K562 (cell line): ENCODE measurements at places on chromosomes 1 and 21.
A peak's percentile ranks its signal among the peaks of the same experiment; 100 is the strongest.

DNA sequence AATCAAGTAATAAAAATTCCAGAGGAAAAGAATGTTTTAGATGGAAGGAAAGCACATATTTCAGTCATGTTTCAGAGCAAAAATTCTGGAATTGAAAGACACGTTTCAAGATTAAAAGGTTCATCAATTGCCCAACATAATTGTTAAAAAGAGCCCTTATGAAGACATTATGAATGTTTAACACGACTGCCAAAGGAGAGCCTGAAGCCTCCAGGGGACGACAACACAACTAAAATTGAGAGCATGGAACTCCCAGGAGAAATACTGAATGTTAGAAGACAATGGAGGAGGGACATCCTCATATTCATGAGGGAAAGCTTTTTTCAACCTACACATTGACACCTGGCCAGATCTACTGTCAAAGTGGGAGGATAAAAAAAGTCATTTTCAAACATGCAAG, 16.0 kb downstream of the OR2T11 start:
- DNase-seq, result peak; percentile 39

- no peak for DNase-seq
Measured at GRCh38 chr21:26491663-26492062, 81.4 kb downstream of the CYYR1 start.

DNA sequence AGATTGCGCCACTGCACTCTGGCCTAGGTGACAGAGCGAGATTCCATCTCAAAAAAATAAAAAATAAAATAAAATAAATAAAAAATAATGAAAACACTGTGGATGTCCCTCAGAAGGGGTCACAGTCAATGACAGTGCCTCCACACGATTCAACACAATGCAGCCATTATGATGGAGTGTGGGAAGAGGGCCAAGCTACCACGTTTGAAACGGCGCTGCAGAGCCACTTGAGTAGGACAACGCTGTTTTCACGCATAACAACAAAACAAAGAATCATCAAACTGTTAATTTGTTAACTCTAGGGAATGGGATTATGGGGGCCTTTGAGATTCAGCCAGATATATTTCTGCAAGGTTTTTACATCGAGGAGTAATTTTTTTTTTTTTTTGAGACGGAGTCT, 36.5 kb downstream of the NKAIN1 start:
- DNase-seq, result no peak

DNA sequence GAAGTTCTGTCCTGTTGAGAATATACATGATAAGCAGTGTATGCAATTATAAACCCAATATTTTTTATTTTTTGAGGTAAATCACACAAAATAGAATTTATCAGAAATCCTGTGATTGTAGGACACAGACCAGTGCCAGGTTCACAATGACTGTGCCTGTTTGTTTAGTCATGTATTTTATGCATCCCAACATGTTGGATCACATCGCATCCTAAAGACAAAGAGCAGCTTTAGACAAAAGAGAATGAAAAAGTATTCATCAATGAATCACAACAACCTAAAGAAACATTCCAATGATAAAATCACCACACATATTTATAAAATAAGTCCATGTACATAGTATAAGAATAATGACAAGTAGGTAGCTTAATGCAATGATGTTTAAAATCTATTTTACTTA, 53.2 kb upstream of the LRRC8D start:
- no peak for DNase-seq

DNA sequence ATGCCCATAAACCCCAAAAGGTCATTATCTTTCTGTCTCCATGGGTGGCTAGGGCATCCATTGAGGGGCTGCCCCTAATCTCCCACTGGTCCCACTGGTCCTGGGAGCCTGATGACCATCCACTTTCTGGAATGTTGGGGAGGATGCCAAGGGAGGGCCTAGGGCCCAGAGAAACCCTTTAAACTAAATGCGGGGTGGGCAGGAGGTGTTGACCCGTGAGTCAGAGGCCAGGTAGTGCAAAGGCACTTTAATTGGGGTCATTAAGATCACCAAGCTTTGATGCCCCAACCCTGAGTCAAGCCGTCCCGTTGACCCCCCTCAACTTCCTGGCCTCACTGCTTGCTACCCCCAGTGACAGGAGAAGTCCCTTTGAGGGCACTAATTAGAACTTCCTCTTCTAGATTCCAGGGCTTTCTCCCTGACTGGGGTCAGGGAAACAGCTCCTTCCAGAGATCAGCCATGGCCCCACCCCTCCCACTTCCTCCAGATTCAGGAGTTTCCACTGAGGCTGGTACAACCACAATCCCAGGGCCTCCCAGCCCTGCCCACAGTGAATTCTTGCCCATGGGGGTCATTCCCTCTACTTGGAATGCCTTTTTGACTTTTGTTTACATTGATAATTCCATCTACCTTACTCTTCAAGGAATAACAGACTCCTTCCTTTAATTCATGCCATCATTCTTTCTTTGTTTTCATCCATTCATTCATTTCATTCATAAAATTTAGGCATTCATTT, 15.5 kb upstream of the SERINC2 start:
- no peak for DNase-seq

- no peak for DNase-seq
Measured at GRCh38 chr21:35207322-35207721, 158.2 kb upstream of the RUNX1 start.

GRCh38 chr1:1353389-1354151, 4.4 kb upstream of the DVL1 start:
- no peak for DNase-seq
